Femur (tissue), 1 donor: ENCODE measurements at places on chromosomes 5 and 9.
A peak's percentile ranks its signal among the peaks of the same experiment; 100 is the strongest.

- DNase-seq = no peak
Measured at GRCh38 chr5:1325191-1325741, 19.6 kb downstream of the CLPTM1L start.

- DNase-seq = no peak
Measured at GRCh38 chr9:105639936-105640335, 22.3 kb upstream of the TAL2 start.

- no peak for DNase-seq
Measured at GRCh38 chr5:93431250-93431649, 149.8 kb downstream of the NR2F1-AS1 start.

DNA sequence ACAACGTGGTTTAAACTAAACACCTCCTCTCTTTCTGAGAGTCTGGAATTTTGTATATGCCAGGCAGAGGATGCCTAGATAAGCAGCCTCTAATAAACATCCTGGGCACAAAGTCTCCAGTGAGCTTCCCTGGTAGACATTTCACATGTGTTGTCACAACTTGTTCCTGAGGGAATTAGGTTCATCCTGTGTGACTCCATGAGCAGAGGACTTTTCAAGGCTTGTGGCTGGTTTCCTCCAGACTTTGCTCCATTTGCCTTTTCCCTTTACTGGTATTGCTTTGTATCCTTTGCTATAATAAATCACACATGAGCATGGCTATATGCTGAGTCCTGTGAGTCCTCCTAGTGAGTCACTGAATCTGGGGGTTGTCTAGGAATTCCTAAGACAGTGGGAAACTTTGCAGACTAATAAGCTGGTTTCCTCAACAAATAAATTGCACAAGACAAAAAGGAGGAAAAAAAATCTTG lies 77.4 kb downstream of the NR2F1-AS1 start:
- no peak for DNase-seq

- no peak for DNase-seq
Measured at GRCh38 chr5:124698770-124699169, 47.7 kb downstream of the ZNF608 start.

- no peak for DNase-seq
Measured at GRCh38 chr5:156385416-156385815, 58.5 kb downstream of the SGCD start.

GRCh38 chr5:120396186-120396585 lies 67.9 kb upstream of the PRR16 start:
- DNase-seq = no peak

DNA sequence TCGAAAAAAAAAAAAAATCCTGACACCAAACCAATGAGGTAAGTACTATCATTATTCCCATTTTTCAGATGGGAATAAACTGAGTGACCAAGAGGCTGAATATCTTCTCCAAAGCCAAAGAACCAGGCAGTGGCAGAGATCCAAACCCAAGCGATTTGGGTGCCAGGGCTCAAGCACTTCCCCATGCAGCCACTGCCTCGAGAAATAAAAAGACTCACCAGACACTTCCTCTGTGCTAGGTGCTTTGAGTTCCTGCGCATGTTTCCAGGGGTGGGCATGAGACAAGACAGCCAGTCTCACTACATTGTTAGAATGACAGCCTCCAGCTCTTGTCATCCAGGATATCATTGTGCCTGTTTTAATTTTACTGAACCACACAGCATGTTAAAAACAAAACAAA lies 2.3 kb upstream of the RPL26L1 start:
- DNase-seq = no peak

DNA sequence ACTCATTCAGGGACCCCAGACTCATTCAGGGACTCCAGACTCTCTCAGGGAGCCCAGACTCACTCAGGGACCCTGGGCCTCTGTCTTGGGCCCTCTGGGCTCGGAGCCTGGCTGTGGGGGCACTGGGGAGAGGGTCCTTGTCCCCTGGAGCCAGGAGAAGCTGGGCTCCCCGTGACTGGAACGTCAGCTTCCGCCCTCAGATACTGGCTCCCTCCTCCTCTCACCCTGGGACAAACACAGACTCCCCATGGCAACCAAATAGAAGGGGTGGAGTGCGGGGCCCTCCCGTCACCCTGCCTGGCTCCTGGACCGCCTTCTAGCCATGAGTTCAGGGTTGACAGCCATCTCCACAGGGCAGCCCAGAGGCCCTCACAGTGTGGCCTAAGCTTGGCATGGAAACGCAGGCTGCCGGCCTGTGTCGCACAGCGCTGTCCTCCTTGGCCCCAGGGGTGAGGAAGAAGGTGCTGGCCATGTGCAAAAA lies 27.6 kb downstream of the ZDHHC11B start:
- peak; percentile 66 for DNase-seq

DNA sequence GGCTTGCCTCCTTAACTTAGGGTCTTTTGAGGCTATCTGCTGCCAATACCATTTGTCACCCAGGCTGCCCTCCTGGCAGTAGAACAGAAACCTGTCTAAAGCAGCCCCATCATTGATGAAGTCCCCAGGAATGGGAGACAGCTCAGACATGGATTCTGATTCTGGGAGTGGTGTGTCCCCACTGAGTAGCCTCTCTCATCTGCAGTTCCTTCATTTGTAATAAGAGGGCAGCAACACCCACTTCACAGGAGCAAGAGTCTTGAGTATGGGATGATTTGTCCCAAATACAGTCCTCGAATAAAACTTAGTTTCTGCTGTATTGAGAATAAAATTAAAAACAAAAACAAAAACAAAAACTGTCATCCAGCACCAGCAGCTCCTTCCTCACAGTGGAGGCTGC lies 167.6 kb downstream of the ASTN2 start:
- DNase-seq = no peak
